ENCODE measurements at places on chromosomes 11 and 22.
A peak's percentile ranks its signal among the peaks of the same experiment; 100 is the strongest.

DNA sequence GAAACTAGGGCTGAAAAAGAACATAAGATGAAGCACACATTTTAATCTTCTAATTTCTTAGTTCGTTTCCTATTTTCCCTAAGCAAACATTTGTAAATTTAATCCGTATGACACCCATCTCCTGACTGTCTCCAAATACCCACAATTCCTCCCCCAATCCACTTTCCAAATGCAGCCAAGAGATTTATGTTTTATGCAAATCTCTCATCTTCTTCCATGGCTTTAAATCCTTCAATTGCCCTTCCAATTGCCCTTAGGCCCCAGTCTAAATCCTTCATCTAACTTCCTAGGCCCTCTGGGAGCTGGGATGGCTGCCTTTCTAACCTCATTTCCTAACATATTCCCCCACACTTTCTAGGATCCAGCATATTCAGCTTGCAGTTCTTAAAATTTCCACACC lies 18.0 kb upstream of the POU2AF1 start:
- no peak for DNase-seq

- no peak for DNase-seq
Measured at GRCh38 chr11:20066783-20067156, 93.5 kb downstream of the DBX1 start.

DNA sequence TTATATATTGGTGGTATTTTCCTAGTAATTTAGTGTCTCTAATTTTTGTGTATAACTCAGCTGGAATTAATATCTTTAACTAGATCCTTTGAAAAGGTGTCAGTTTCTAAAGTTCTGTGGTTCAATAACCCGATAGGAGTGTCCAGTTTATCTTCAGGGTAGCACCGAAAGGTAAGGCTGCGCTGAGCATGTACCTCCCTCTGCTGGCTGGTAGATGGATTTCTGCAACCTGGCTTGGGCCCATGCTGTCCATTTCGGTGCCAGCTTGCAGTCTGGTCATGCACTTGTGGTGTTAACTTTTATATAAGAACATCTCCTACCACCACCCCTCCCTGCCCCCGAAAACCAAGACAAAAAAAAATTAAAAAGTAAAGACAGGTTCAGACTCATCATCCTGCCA lies 24.7 kb downstream of the EXT2 start:
- no peak for DNase-seq

DNA sequence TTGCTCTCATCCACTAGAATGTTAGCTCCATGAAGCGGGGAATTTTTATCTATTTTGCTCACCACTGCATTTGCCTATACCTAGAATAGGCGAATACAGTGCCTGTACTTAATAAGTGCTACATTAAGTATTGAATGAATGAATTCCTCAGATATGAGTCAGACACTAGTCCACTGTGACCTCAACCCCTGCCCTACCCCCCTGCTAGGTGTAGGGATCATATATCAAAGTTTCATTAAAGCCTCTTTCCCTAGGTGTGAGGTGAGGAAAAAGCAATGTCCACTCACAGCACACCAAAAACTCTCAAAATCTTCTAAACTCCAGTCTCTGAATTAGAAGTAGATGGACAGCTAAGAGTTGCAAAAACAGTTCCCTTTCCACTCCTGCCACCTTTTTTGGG lies 9.8 kb upstream of the PSMA1 start:
- no peak for DNase-seq

- DNase-seq, result peak; percentile 88
Measured at GRCh38 chr11:120108154-120108784, 29.6 kb downstream of the TRIM29 start.

DNA sequence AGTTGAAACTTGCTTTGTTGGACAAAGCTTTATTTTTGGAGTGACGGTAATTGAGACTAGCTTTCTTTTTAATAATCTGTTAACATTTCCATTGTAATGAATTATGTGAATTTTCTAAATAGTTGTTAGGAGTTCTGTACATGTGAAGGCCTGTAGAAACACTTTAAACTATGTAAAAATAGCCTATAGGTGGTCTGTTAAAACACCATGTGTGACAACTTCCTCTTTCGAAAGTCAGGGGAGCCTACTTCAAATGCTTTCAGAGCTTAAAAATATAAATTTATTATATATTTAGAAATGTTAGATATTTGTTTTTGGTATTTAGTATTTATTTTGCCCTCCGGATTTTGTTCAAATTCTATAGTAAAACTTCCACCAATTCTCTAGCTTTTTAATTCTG lies 28.7 kb downstream of the DDIAS start:
- no peak for DNase-seq

- no peak for DNase-seq
Measured at GRCh38 chr11:41784513-41785335, 325.3 kb upstream of the LRRC4C start.

- no peak for DNase-seq
Measured at GRCh38 chr11:126011265-126011664, 51.4 kb downstream of the CDON start.

- DNase-seq, result no peak
Measured at GRCh38 chr11:130624971-130625544, 176.6 kb downstream of the ADAMTS15 start.

DNA sequence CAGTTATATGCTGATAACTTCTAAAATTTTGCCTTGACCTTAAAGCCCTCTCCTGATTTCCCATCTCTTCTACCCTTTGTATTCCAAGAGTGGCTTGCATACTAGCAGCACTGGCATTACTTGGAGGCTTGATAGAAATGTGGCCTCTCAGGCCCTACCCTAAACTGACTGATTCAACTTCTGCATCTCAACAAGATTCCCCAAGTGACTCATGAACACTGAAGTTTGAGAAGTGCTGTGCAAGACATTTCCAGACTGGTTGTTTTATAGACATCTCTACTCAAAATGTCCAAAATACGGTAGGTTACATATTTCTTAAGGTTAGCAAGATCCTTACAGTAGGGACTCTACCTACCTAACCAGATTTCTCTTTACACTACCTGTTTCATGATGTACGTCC lies 48.6 kb downstream of the SESN3 start:
- no peak for DNase-seq

- DNase-seq, result no peak
Measured at GRCh38 chr11:70713086-70713835, 314.9 kb downstream of the CTTN start.

DNA sequence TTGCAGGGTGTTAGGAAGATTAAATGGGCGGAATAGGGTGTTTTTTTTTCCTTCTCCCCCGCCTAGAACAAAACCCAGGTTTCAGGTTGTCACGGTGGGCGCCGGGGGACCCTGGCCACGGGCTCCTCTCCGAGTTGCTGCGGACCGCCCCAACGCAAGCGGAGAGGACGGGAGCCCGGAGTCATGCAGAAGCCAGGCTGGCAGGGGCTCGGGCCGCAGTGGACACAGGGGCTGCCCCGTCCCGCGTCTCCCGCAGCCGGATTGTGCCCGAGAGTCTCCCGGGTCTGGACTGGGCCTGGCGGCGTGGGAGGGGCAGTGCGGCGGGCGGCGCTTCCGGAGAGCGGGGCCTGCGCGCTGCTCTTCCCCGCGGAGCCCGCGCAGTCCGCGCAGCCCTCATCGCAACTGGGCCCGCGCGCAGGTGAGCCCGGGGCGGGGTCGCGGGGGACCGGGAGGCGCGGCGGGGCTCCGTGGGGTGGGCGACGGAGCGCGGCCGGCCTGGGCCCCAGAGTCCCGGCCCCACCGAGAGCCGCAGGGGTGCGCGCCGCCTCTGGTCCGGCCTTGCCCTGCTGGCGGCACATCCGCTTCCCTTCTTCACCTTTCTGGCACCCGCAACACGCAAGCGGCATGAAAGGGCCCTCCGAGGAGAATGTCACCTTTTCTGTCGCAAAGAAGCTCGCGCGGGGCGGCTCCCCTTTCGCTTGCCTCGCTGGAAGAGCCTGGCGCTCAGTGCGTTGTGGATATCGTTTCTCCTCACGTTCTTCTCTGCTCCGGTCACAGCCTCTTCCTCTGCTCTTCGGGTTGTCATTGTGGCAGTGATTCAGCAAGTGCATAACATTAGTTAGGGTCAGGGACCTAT lies at the start of gene TIRAP:
Gene TIRAP, plus strand, starts transcription at position 358 of the 856 bp plus-strand sequence. CDS start 7,802 bp downstream, outside the sequence.
- DNase-seq, result peak; percentile 62

DNA sequence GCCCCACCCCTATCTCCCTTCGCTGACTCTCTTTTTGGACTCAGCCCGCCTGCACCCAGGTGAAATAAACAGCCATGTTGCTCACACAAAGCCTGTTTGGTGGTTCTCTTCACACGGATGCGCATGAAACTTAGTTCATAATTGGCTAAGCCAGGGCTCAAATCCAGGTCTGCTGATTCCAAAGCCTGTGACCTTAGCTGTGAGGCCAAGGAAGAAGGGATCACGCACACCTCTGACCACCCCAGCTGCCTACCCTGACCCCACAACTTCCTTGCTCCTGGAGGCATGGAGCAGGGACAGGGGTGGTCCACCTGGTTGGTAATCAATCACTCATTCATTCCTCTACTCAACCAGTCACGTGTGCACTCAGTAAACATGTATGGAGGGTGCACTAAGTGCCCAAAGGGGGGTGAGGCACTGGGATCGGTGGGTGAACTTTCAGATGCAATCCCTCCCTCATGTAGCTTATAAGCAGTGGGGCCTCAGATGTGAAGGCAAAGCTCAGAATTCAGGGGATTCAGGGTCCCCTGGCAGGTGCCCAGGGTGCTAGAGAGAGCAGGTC lies 10.3 kb downstream of the FXYD2 start:
- DNase-seq, result no peak

DNA sequence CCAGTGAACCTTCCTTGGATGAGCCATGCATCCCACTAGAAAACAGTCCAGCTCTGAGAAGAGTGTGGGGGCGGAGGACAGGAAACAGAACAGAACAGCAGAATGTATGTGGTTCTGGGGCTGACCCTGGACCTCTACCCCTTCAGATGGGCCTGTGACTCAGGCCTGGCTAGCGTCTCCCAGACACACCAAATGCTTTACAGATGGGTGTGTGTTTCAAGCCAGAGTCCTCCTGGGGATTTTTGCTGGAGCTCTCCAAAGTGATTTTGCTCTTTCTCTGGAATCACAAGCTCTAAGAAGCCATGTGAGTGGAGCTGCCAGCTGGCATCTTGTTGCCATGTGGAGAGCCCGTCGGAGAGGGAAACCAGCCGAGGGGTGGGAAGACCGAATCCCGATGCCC lies 13.2 kb upstream of the C1QTNF4 start:
- no peak for DNase-seq

- no peak for DNase-seq
Measured at GRCh38 chr22:35589071-35589755, 27.9 kb downstream of the MB start.

DNA sequence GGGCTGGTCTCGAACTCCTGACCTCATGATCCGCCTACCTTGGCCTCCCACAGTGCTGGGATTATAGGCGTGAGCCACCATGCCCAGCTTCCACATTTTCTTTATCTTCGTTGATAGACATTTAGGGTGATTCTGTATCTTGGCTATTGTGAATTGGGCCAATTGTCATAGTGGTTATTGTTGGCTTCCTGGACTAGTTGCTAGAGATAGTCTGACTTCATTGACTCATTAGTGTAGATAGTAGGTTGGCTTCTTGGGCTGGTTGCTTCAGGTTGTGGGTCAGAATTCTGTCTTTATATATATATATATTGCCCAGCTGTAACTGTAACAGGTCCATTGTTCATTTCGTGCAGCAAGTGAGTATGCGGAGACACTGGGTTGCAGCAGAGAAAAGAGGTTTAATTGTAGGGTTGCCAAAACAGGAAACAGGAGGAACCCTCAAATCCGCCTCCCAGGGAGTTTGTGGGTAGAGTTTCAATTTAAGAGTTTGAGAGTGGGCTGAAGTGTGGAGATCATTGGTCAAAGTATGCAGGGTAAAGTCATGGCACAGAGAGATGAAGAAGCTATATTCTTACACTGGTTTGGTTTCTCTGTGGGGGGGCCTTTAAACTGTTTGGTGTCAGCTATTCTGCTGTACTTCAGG lies 22.0 kb downstream of the ATG13 start:
- DNase-seq, result no peak

- DNase-seq, result no peak
Measured at GRCh38 chr11:102384419-102385079, 37.5 kb downstream of the BIRC2 start.

- peak; percentile 71 for DNase-seq
Measured at GRCh38 chr22:40044870-40045834, 50.4 kb downstream of the FAM83F start.

DNA sequence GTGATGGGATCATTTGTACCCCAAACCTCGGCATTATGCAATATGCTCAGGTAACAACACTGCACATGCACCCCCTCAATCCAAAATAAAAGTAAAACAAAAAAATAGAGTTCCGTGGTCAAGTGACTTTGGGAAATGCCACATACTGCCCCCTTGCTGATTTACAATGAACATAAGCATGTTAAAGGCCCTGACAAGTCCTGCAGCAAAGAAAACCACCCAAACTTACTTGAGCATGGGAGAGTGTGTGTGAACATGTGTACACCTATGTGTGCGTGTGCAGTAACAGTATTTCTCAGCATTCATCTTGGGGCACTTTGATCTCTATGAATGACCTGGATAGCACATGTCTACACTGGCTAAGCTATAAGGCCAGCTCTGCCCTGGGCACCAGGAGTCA lies 15.8 kb upstream of the IGSF22 start:
- no peak for DNase-seq

DNA sequence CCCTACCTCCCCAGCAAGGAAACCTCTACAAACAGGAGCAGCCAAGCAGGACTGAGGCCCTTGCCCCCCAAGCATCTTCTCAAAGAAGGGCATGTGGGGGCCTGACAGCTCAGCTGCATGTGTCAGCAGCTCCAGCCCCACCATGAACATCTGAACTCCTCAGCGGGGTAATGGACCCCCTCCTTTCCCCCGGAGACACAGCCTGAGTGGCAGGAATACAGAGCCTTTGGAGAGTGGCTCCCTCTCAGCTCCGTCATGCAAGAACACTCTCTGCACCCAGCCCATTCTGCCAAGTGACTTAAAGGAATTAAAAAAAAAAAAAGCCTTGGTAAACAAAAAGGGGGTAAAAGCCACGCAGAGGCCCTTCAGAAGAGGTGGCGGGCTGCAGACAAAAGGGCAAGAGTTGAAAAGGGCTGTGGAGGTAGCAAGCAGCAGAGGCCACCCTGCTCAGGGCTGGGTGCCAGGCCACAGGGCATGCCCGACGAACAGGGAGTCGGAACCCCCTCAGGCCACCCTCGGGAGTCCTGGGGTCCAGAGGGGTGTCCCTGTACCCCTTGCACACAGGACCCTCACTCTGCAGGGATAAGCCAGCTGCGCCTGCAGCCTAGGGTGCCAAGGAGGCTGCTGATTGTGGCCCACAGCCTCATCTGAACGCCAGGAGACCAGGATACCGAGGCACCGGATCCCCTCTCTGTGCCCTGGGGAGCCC lies 62.5 kb downstream of the MACROD1 start:
- DNase-seq, result no peak

GRCh38 chr11:7437696-7438095 lies 47.6 kb upstream of the OLFML1 start:
- no peak for DNase-seq

GRCh38 chr11:66324664-66325063 lies 7.8 kb upstream of the CD248 start:
- no peak for DNase-seq
